ENCODE measurements at places on chromosomes 2 and 18.

DNA sequence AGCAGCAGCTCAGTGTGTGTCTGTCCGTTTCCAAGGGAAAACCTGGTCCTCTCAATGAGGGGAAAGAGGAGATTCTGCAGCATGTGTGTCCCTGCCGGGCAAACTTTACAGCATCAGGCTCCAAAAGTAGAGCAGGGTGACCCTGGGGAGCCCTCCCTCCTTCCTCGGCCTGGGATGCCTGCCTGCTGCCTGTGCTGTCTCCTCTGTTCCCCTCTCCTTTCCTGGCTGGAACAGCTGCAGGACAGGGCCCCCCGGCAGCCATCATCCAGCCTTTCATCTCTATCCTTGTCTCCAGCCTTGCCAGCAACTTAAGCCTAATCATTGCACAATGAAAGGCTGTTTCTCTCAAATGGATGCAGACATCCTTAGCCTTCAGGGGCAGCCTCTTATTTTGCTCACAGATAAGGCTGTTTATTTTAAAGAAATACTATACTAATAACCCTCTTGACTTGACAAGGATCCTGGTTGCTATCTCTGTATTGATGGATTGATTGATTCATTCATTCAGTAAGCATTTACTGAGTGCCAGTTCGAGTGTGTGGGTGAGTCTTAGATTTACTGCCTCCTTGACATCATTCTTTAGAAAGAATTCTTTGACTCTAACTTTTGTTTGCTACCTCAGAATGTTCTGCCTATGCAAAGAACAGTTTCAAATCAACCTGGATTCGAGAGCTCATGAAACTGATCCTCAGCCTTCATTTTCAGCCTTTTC is 40.6 kb upstream of the EDAR start:
- no peak for DNase-seq

GRCh38 chr2:233082931-233083755 is 23.0 kb downstream of the INPP5D start:
- DNase-seq: no peak

GRCh38 chr2:185891804-185892411 is 153.3 kb downstream of the FSIP2 start:
- DNase-seq: no peak

DNA sequence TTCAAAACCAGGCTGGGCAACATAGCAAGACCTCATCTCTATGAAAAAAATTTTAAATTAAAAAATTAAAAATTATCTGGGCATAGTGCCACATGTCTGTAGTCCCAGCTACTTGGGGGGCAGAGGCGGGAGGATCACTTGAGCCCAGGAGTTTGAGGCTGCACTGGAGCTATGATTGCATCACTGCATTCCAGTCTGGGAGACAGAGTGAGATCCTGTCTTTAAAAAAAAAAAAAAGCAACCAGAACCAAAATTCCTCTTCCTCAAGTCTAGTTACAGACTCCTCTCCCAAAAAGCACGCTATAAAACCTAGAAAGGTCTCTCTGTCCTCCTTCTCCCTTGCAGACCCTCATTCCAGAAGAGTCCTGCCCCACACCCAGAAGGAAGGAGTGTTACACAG is 23.9 kb downstream of the TNFAIP6 start:
- no peak for DNase-seq

- no peak for DNase-seq
Observed at GRCh38 chr2:190855245-190855644, 25.4 kb upstream of the GLS start.

DNA sequence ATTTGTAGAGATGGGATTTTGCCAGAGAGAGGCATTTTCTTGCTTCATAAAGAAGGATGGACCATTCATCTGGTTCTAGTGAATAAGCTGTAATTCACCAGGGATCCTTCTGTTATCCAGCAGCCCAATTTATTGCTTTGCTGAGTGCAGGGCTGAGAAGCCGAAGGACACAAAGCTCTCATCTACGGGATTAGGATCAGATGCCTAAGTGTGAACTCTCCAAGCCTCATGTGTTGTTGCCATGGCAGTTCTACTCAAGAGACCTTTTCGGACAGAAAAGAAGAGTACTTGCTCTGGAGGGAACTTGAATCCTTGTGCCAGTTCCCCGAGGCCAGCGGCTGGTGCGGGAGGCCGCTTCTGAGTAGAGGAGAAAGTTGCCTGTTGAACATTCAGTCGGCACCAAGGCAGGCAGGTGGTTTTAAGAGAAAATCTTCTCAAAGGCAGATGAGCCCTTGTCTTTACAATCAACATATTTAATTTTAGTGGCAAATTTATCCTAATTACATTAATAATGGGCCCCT is 38.4 kb upstream of the MBP start:
- no peak for DNase-seq

- DNase-seq: no peak
Observed at GRCh38 chr2:181554061-181554830, 97.1 kb downstream of the ITGA4 start.

- DNase-seq: no peak
Observed at GRCh38 chr2:190334479-190335224, 8.7 kb upstream of the INPP1 start.

DNA sequence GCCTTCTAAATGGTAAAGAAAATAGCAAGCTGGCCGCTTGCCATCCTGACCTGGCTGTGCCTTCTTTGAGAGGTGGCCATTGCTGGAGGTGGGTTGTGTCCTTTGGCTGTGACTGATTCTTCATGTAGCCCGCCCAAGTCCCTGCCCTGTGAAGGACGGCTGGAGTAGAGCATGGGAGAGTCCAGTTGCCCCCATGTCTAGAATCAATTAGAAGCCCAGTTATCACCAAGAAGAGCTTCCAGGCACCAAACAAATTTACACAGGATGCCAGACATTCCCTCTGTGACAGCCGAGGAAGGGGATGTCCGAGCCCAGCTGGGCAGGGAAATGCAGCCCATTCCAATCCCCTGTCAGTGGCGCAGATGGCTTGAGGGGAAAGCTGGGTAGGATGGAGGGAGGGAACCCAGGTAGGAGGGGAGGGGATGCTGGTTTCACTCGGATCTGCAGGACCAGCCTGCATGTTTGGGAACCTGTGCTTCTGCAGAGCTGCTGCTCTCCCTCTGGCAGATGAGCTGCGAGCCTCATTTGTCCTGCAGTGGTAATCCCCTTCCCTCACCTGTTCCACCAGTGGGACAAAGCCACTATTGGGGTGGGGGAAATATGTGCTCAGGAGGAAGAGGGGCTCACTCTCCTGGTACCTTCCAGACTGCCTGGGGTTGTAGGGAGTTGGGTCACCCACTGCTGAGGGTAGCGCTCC is 25.7 kb upstream of the ASB18 start:
- DNase-seq: no peak

DNA sequence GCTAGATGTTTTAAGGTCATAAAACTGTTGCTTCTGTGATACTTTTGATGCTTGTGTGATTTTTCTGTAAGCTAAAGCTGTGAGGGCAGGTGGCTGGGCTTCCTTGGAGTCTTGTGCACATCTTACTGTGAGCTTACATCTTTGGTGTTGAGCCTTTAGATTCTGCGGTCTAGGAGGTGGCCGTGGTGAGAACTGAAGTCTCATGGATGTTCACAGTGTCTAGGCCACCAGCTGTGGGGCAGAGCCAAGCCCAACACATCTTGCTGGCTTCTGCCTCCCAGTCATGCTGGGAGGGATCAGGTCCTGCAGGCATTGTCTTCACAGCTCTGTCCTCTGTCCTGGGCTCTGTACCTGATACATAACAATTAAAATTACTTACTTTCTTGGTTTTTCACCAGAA is 219.7 kb upstream of the HS6ST1 start:
- no peak for DNase-seq

DNA sequence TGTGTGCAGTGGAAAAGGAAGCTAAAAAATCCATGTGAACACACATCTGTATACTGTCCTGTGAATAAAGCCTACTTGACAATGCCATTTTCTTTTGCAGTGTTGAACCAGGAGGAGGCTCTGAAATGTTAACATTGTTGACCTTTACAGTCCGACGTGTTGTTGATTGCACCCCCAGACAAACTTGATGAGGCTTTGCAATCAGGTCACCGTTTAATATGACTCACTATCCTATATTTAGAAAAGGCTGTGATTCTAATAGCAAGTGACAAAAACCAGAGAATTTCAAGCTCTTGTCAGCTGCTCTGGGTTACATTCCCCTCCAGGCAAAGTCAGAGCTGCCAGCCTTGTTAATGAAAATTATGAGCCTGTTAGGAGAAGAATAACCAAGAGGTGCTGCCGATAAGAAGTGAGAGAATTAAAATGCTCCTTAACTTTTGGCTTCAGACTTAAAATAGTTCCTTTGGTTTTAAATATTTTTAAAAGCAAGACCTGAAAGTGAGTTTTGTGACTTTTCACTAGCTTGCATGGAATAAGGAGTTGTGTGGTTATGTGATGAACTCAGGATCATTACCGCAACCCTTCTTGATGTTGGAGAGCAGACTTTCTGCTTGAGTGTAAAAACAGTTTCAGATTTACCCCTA is 162.1 kb downstream of the QPCT start:
- DNase-seq: peak; percentile 14

DNA sequence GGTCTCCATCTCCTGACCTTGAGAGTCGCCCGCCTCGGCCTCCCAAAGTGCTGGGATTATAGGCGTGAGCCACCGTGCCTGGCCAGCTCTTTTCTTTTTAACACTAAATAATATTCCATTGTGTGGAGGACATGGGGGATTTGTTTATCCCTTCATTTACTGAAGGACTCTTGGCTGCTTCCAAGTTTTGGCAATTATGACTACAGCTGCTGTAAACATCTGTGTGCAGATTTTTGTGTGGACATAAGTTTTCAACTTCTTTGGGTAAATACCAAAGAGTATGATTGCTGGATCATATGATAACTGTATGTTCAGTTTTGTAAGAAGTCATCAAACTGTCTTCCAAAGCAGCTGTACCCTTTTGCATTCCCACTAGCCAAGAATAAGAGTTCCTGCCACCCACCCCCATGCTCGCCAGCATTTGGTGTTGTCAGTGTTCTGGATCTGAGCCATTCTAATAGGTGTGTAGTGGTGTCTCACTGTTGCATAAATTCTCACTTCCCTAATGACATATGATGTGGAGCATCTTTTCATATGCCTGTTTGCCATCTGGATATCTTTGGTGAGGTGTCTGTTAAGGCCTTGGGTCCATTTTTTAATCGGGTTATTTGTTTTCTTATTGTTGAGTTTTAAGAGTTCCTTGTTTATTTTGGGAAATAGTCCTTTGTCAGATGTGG is 52.2 kb downstream of the TNFRSF11A start:
- DNase-seq: no peak
